ENCODE measurements at places on chromosomes 4 and X.

DNA sequence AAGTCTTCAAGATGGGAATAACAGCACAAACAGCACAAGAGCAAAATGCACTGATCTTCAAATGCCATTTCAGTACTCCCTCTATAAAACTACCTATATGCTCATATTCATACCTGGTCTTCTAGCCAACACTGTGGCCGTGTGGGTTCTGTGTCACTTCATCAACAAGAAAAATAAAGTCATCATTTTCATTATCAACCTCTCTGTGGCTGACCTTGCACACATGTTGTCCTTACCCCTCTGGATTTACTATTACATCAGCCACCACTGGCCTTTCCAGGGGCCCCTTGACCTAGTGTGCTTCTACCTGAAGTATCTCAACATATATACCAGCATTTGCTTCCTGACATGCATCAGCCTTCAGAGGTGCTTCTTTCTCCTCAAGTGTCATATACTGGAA is 59.6 kb upstream of the GPR174 start:
- no peak for DNase-seq

DNA sequence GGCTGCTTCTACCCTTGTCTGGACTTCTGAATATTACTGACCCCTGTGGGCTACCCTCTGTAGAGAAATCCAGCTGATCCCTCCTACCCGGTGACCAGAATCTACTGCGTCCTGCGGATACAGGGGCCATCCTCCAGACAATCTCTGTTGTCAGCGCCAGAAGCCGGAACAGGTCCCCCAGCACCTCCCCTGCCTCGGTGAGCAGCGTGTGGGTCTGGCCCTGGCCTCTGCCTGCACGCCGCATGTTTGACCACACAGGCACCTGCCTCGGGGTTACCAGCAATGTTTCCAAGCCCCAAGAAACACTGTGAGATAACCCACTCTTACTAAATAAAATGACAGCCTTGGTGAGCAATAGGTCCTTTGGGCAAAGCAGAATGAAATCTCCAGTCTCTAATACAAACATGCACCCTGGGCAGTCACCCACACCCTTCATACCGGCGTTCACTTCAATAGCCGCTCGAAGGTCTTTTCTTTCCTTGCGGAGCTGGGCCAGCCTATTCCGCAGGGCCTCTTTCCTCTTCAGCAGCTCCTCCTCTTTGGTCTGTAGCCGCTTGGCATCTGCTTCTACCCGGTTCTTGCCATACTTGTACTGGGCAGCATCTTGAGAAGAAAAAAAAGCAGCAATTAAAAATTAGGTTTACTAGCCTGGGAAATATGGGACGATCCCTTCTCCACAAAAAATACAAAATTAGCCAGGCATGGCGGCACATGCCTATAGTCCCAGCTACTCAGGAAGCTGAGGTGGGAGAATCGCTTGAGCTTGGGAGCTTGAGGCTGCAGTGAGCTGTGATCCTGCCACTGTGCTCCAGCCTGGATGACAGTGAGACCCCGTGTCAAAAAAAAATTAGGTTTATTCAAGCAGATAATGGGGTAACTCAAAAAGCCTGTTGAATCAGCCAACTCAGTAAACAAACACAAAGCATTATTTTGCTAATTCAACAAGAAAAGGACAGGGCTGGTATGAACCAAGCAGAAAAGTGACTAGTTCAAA is 165.1 kb downstream of the AFAP1 start:
- no peak for DNase-seq

GRCh38 chr4:129839687-129840086 is 743.7 kb downstream of the C4orf33 start:
- no peak for DNase-seq

DNA sequence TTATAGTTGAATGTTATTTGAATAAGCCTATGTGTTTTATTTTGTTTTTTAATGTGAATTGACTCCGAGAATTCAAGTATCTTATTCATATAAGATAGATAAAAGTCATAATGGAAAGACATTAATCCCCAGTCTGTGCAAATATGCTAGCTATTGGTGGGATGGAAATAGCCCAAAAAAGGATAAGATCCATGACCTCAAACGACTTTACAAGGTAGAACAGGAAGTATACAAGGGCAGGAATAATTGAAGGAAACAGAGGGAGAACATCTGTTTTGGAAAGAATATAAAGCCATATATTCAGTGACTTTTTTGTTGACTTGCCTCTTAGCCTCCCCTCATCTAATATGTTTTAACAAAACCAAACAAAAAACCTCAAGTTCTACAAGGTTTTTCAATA is 9.0 kb downstream of the ABCE1 start:
- DNase-seq: no peak

- no peak for DNase-seq
These were observed 44.7 kb downstream of the SCD5 start for GRCh38 chr4:82753725-82754410.

DNA sequence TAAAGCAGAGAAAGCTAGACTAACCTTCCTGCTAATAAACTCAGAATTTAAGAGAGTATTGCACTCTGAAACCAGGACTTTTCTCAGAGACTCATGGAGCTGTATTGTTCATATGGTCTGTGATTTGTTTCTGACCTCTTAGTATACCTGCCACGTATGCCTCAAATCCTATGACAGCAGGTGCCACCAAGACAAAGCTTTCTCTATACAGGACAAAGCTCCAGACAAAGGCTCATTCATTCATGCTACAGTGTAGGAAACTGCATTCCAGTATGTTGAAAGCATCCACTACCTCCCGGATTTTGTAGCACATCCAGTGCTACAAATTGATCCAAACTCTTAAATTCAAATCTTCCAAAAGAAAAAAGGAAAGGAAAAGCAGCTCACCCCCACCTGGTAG is 178.3 kb downstream of the CHIC2 start:
- no peak for DNase-seq

- no peak for DNase-seq
These were observed 28.3 kb upstream of the SERTM2 start for GRCh38 chrX:111483135-111483534.

GRCh38 chr4:28391877-28392276 is 1531.2 kb downstream of the STIM2 start:
- no peak for DNase-seq

DNA sequence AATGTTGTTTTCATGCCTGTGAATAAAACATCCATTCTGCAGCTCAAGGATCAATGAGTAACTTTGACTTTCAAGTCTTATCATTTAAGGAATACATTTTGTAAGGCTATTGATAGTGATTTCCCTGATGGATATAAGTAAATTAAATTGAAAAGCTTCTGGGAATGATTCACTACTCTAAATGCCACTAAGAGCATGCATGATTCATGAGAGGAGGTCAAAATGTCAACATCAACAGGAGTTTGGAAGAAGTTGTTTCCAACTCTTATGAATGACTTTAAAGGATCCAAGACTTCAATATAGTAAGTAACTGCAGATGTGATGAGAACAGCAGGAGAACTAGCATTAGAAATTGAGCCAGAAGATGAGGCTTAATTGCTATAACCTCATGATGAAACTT is 1487.3 kb downstream of the PCDH7 start:
- DNase-seq: no peak
